ENCODE measurements at places on chromosomes 3 and 15. TPM values are rescaled to one million over a fixed set of nuclear protein-coding genes. Genes with fewer than 3 reads are reported as not detected.

TTC14 gene
- 17.2 TPM for total RNA-seq

GOLGA6L2 gene
- not detected for total RNA-seq

NDUFB5 gene
- total RNA-seq: 82.5 TPM

ITIH1 gene
- total RNA-seq: not detected

OXTR gene
- total RNA-seq: 7.6 TPM
